ENCODE measurements at places on chromosomes 13 and 19.

- DNase-seq, result no peak
These were observed 15.1 kb upstream of the ATP11A start for GRCh38 chr13:112674412-112675365.

DNA sequence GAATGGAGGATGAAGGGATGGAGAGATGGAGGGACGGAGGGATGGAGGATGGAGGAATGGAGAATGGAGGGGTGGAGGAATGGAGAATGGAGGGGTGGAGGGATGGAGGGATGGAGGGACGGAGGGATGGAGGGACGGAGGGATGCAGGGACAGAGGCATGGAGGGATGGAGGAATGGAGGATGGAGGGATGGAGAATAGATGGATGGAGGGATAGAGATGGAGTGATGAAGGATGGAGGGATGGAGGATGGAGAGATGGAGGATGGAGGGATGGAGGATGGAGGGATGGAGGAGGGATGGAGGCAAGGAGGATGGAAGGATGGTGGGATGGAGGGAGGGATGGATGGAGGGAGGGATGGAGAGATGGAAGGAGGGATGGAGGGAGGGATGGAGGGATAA, 22.1 kb downstream of the PIP5K1C start:
- no peak for DNase-seq

- no peak for DNase-seq
These were observed 41.4 kb upstream of the OBI1 start for GRCh38 chr13:78700121-78700910.

DNA sequence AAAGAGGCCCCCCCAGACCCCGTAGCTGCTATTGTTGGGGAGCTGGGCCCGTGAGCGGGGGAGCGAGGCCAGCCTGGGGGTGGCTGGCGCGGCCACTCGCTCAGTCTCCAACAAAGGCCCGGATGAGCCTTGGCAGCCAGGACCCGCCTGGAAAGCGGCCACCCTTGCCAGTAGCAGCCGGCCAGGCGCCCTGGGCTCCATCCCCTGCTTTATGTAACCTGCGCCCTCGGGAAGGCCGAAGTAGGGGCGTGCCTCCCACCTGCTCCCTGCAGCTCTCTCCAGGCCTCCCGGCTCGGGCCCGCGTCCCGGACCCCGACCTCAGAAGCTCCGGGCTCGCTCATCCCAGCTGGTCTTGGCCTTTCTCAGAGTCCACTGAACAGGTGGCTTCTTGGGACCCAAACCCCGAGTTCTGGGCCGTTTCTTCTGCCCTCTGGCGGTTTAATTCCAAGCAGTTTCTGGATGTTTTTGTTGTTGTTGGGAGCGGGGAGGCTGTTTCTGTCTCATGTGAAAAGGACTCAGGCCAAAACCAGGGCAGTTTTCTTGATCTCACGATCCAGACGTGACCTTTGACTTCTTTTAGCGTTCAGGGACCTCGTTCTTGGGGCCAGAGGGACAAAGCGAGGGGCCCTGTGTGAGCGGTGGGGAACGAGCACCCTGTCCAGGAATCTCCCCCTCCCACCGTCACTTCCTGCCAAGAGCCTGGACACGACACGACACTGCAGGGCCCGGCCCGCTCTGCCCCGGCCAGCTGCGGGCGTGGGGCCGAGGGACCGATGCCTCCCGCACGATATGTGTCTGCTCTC, 1.2 kb downstream of the CDC34 start:
- DNase-seq, result peak; percentile 87

- peak; percentile 36 for DNase-seq
These were observed at the start of gene LRFN3 for GRCh38 chr19:35935911-35936737. LRFN3 (plus strand) TSS chr19:35936374; CDS start chr19:35939426, 3,052 bp downstream.
